Stimulated activated CD8-positive, alpha-beta memory T cell treated with anti-CD3 and anti-CD28 coated beads, Interleukin-7, amount 100 ng/mL, for 1 hour (primary cell): ENCODE measurements at places on chromosomes 4 and X.

DNA sequence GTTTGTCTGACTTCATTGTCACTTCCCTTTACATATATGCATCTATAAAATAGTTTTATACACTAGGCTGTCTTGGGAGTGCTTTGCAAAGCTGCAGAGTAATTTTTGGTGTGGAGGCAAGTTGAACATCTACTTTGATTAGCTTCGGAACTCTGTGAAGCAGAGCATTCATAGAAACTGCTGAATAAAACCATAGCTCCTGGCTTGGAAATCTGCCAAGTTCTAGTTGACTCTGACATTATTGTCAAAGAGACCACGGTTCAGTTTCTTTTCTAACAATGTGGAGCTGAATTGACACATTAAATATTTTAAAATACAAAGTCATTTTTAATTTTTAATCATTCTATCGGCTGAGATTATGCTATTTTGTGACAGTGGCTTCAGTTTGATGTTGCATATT is 335.0 kb downstream of the BMPR1B start:
- no peak for DNase-seq

GRCh38 chr4:86611757-86612156 is 17.6 kb downstream of the PTPN13 start:
- DNase-seq = no peak

- no peak for DNase-seq
Observed at GRCh38 chr4:5919044-5919443, 26.2 kb upstream of the CRMP1 start.

GRCh38 chr4:11949355-11949754 is 520.7 kb upstream of the HS3ST1 start:
- no peak for DNase-seq

- DNase-seq = no peak
Observed at GRCh38 chr4:142690406-142691163, 155.5 kb downstream of the INPP4B start.

DNA sequence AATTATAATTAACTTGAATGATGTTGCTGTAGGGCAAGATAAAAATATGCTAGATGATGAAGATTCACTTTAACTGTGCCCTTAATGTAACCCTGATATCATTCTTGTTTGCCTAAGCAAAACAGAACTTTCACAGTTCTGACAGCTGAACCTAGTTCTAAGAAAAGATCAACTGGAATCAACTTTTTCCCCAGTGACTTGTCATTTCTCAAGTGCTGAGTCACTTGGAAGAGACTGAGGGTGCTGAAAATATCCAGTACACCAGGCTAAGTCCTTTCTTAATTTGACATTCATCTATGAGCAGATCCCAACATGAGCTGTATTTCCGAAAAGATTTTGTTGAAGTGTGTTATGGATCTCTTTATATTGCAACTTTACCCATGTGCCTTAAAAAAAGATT is 140.4 kb downstream of the MID1IP1 start:
- DNase-seq = no peak

DNA sequence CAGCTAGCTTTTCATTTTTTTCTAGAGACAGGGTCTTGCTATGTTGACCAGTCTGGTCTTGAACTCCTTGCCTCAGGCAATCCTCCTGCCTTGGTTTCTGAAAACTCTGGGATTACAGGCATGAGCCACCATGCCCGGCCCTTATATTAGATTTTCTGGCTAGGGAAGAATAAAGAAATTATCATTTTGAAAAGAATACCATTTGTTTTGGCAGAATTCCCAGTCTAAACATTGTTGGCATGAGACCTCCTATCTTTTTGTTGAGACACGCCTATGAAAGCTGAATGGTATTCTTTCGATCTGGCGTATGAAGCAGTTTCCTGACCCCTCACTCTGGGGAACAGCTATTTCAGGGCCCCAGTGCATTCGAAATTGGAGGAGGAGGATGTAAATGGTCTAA is 107.0 kb downstream of the REPS2 start:
- DNase-seq = no peak

GRCh38 chr4:87399148-87399547 is 8.2 kb upstream of the HSD17B11 start:
- no peak for DNase-seq

DNA sequence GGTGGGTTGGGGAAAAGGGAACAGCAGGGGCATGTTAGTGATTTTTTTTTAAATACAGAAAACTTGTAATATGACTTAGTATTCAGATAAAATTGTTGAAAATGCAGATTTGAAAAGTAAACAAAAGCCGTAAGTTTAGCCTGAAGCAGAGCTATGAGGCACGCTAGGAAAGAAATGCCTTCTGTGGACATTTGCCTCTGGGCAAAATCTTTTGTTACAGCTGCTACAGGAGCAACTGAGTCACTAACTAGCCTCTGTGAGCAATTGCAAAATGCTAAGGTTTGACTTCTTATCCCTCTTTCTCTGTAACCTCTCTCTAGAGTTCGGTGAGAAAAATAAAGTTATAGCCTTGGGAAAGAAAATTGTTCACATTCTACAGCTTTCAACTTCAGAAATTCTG is 350.0 kb downstream of the SLC7A11 start:
- DNase-seq = no peak
